Activated naive CD4-positive, alpha-beta T cell treated with anti-CD3 and anti-CD28 coated beads, Interleukin-2, amount 50 U/mL, for 16 hours (primary cell): ENCODE measurements at places on chromosomes 4 and X.

DNA sequence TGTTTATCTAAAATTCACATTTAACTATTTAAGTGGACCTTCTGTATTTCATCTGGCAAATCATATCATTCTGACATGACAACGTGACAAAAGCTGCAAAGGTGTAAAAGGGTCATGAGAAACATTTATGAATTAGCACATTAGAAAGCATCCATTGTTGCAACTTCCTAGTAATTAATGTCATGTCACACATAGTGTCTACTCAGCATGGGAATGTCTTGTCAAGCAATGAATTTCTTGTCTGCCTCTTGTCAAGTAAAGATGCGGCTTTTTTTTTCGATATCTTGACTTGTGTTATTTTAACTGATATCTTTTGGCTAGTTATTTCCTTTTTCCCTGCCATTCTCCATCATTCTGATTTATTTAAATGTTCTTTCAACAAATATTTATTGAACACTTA lies 463.5 kb upstream of the CXorf51B start:
- DNase-seq = no peak

DNA sequence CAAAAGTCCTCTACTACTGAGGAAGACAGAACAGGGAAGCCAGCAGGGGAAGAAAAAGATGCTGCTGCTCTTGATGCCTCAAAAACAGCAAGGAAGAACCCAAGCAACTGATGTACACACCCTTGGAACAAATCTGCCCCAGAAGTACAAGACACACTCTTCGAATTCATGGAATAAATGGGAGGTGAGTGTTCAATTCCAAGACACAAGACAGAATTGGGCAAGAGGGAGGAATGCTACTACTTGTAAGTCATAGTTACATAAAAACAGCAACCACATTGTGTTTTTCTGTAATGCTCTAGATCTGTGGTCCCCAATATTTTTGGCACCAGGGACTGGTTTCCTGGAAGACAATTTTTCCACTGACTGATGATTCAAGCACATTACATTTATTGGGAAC lies 58.0 kb upstream of the H2AZ1 start:
- no peak for DNase-seq

DNA sequence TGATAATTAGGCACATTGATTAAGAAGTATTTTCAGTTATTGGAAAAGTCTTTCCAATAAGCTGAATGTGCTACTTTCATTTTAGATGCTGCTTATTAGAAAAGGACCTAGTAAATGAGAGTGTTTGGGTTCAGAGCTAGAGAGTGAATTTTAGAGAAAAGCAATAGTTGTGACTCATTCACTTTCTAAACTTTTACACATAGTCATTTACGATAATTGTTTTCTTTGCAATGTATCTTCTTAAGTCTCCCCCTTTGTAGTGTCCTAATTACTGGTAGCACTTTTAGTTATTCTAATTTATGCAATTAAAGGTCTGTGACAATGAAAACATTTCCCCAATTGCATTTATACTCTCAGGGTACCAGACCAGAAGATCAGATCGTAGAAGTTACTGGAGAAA lies 1.3 kb downstream of the IL21 start:
- DNase-seq = no peak

- no peak for DNase-seq
Measured at GRCh38 chrX:154074199-154074598, 23.3 kb downstream of the MECP2 start.

DNA sequence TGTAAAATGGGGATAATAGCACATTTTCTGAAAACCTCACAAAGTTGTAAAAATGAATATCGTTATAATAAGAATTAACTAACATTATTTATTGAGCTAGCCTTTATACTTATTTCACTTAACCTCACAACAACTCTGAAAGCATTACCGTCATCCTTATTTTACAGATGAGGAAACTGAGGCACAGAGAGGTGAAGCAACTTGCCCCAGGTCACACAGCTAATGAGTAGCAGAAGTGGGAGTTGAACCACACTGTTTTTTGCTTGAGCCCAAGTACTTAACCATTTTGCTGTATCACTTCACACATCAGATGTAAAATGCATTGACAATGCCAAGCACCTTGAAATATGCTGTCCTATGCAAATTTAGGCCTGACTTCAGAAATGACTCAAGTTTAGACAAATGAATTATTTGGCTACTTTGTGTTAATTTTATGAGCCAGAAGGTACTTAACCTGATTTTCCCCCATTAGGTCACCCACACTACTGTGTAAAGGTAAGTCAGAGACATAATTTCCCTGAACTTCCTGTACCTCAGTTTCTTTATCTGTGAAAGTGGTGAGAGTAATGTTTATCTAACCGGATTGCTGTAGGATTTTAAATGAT lies 23.1 kb downstream of the CD40LG start:
- no peak for DNase-seq

DNA sequence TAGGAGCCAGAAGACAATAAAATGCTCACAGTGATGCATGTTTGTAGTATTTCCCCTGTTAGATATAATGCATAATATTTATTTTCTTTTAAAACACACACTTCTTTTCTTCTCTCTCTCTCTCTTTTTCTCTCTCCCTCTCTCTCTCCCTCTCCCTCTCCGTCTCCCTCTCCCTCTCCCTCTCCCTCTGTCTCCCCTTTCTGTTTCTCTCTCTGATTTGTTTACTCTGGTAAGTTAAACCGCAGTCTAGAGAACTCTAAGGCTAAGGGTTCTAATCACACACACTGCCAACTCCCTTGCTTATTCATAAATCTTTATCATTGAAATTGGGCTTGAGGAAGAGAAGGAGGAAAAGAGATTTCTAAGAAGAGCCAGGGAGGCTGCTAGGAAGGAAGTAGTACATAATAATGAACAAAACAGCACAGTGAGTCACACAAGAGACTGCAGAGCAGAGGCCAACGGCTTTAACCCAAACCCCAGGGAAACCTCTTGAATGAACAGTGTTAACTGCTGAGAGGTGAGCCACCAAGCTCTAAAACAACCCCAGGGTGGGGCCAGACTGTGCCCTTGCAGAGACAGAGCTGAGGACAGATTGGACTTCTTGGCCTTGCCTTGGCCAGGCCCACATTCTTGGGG lies 9.1 kb upstream of the PHOX2B start:
- no peak for DNase-seq

DNA sequence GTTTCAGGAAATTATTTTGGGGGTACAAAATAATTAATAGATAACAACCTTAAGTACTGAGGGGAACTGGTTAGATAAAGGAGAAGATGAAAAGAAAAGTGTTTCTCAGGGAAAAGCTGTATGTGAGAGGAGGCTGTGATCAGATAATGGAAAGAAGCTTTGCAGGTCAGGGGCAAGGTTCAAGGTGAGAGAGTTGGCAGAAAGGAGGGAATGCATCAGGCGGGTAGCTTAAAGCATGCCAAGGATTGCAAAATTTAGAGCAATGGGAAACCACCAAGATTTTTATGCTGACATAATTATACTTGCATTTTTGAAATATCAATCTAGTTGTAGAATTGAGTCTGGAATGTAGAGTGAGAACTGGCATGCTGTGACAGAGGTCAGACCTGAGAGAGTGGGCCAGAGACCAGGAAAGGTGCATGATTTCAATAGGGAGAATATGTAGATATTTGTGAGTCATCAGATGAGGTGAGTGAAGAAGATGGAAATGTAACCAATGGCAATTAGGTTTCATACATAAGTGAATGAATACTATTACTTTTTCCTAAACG lies 508.7 kb downstream of the TRIML1 start:
- no peak for DNase-seq

DNA sequence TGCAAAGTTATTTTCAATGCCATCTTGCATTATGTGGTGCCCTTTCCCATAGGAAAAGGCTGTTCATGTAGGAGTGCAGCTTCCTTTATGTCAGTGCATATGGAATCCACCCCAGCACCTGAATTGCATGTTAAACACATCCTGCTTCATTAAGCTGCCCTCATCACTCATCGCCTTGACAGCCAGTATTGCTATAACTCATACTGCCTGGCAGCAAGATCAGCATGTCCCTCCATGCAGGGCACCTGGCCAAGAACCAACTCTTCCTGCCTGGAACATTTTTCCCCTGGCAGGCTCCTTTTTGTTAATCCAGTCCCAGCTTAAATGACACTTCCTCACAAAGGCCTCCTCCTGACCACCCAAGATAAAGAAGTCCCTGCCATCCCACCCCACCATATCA lies 23.5 kb upstream of the CA5B start:
- DNase-seq = no peak

DNA sequence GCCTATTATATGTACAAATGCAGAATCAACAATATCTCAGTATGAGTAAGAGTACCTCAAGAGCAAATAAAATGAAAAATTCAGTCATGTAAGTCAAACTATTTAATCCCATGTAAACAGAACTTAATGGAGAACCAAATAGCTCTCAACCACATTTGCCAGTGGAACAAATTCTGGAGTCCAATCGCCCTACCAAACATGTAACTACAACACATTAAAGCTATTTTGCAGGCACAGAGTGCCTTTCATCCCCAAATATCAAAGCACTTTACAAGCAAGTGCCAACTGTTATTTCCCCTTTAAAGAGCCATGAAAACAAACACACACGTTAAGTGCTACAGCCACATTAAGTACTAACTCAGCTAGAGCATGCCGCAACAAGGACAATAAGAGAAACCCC lies 51.3 kb downstream of the PCDH19 start:
- DNase-seq = no peak
